Eye (tissue), 1 donor: ENCODE measurements at places on chromosomes 4 and X.

DNA sequence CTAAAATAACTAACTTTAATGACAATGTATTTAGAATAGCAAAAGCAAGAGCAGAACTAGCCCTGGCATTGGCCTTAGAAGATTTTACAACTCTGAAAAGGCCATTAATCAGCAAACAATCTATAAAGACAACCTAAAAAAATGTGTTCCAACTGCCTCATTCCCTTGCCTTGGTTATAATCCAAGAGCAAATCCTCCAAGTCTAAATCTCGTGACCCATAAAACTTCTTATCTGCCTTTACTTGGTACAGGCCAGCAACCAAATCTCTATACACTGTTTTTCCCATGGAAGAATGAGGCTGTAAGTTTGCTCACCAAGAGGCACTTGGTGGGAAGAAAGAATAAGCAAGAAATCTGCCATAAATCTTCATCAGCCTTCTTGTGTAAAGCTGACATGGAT lies 175.3 kb upstream of the MID1 start:
- no peak for DNase-seq

DNA sequence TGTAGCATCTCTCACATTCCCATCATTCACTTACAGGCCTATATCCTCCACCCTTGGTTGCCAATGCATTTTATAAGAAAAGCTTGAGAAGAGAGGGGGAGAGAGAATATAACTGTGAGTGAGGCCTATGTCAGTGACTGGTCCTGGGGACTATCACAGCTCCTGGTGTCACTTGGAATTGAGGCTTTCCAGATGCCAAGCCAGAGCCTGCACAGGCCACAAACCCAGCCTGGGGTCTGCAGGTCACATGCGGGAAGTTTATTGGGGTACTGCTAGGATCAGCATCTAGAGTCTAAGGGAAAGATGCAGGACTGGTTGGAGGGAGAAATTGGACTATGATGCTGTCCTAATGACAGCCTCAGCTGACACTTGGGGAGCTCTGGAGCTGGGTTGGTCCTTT lies 47.6 kb downstream of the RTL5 start:
- no peak for DNase-seq

DNA sequence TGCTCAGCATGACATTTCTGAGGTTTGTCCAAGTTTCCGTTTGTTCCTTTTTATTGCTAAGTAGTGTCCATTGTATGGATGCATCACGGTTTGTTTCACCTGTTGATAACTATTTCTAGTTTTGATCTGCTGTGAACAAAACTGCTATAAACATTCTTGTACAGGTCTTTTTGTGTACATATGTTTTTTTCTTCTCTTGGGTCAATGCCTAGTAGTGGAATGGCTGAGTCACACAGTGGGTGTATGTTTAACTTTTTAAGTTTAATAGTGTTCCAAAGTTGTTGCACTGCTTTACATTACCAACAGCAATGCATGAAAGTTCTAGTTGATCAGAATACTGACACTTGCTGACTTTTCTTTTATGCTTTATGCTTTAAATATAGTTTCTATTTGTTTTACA lies 76.7 kb downstream of the MAOB start:
- no peak for DNase-seq

GRCh38 chrX:95059909-95060308 lies 1385.9 kb downstream of the FAM133A start:
- no peak for DNase-seq

DNA sequence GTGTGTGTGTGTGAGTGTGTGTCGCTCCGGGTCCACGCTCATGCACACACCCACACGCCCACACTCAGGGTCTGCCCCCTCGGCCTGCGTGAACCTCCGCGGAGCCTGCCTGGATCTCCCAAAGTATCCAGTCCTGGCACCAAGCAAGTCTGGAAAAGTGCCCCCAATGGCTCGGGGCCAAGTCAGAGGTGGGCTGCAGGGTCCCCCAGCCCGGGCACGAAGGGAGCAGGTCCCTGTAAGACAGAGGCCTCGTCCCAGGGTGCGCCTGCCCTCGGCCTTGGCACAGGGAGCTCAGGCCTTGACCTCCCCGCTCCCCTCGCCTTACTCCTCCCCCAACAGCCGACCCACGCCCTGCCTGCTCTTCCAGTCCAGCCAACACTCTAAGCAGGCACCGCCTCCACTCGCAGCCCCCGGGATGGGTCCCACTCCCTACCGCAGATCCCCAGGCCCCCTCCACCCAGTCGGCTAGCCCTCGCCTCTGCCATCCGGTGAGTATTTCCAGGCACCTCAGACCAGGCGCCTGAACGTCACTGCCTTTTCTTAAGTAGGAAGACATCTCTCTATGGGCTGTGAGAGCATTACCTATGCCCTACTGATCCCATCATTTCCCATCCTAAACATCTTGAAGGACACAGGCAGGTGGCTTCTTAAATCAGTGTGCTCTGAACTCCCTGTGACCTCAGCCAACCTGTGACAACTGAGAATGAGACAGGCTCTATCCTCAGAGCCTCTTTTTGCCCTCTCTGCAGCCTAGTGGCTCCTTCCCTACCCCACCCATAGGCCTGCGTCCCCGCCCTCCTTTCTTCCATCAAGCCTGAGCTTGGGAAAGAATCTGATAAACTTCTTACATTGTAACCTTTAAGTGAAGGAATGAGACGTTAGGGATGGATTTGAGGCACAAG lies 704 bp downstream of the FAM114A1 start:
- peak; percentile 70 for DNase-seq

- no peak for DNase-seq
Measured at GRCh38 chr4:89048906-89049601, 7.9 kb downstream of the FAM13A start.

DNA sequence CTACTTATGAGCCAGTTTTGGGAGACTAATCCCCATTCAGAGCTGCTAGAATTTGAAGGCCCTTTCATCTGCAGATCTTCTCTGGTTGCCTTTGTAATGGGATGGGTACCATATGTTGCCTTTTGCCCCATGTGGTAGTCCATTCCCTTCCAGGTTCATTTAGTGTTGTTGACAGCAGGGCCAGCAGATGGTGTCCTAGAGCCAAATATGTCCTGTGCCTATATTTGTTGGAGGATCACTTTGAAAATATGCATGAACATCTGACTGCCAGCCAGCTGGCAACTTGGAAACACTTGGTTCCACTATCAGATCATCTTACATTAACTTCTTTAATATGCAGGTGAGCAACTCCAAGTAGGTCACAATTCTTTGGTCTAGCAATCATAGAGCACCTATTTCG lies 30.4 kb downstream of the CFAP299 start:
- peak; percentile 85 for DNase-seq

GRCh38 chr4:9979101-9979701 lies 42.1 kb downstream of the SLC2A9 start:
- DNase-seq = peak; percentile 17

DNA sequence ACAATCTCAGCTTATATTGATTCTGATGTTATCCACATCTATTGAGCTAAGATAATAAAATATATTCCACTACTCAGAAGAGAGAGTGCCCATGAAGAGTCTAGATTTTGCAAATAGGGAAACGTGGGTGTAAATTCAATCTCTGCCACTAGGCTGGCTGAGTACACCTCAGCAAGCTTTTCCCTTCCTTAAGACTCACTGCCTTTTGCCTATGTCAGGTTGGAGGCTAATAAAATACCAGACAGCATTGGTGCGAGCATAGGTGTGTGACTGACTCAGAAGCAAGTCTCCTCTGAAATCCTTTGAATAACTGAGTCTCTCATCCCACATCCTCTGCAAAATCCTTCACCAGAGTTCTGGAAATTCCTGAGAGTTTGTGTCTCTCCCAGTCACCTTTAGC lies 405.4 kb upstream of the CPEB2 start:
- no peak for DNase-seq

- no peak for DNase-seq
Measured at GRCh38 chr4:72394012-72394663, 174.9 kb downstream of the ADAMTS3 start.

DNA sequence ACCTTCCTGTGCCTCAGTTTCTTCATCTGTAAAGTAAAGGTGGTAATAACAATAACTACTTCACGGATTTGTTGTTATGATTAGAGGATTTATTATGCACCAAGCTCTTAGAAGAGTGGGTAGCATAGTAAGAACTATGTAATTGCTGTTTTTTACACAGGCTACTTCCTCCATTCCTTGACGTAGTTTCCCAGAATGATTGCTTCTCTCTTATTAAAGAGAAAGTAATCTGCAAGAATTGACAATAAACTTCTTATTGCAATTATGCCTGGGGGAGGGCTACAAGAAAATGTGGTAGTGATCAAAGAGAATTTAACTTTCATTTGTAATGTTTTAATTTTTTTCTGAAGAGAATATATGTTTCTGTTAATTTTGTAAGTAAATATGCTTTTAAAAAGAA lies 238.7 kb downstream of the GASK1B start:
- no peak for DNase-seq

GRCh38 chr4:169741569-169741968 lies 16.2 kb downstream of the HPF1 start:
- DNase-seq = no peak

DNA sequence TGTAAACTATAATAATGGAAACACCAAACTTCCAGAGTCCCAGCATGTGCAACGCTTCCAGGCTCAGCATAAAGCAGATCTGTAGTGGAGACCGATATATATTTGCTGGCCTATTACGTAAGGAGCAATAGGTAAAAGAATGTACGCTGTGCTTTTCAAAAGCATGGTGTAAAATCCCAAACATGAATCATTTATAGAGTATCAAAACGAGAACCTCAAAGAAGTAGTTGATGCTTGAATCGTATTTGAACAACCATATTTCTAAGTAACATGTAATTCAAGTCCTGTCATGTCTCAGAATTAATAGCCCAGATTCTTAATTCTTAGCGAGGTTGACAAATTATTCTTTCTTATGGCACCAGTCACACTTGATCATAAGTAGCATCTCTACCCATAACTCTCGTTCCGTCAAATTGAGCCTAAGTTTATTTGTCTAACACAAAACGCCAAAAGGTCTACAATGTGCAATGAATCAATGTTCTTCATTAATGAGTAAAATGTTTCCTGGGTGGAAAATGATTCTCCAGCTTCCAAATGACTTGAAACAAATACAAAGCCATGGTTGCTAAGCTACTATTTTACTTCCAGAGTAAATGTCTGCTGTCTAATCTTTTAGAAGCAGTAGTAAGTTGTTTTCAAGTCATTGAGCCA lies 811.5 kb upstream of the FRG1 start:
- DNase-seq = peak; percentile 12

- peak; percentile 89 for DNase-seq
Measured at GRCh38 chr4:94757192-94758140, at the start of gene BMPR1B. Gene BMPR1B, plus strand, starts transcription at chr4:94757955. Its CDS starts 346,470 bp downstream, at chr4:95104425.

- no peak for DNase-seq
Measured at GRCh38 chr4:110202024-110202423, 3.6 kb upstream of the ELOVL6 start.

DNA sequence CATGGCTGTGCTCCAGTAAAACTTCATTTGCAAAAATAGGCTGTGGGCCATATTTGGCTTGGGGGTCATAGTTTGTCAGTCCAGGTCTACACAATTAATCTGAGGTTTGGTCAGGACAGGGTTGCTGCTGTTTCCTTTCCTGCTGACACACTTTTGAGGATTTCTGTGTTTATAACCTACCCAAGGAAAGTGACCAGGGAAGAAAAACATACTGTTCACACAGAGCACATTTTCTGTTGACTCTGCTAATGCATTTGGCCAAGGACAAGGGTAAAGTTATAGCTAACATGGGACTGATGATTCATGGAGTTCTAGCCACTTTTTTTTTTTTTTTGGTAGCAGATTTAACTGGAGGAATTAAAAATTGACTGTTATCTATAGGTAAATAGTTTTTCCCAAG lies 43.9 kb upstream of the GEMIN8 start:
- no peak for DNase-seq

GRCh38 chrX:153476666-153477363 lies 6.4 kb upstream of the HAUS7 start:
- DNase-seq = peak; percentile 66

DNA sequence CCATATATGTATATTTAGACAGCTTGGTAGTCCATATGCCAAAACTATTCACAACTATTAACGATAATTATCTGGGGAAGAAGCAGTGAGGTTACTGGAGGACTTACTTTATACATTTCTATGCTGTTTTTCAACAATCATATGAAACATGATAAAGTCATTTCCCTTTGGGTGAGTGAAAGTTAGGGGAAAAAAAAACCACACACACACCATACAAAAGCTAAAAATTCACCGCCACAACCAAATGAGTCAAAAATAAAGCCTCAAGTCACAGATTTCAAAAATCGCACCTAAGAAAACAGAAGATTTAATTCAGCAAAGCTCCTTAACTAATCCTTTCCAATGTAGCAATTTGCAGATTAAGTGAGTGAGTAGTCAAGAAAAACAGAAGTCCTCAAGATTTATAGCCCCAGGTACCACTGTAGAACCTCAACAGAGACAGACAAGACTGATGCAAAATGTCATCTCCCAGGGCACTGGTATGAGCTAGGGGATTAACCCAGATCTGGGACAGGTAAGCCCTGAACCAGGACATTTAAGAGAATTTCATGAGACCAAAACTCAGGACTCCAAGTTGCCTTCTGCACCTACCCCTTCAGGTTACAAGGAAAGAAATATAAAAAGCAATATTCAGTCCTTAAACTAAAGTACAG lies 35.1 kb downstream of the SYTL4 start:
- no peak for DNase-seq

DNA sequence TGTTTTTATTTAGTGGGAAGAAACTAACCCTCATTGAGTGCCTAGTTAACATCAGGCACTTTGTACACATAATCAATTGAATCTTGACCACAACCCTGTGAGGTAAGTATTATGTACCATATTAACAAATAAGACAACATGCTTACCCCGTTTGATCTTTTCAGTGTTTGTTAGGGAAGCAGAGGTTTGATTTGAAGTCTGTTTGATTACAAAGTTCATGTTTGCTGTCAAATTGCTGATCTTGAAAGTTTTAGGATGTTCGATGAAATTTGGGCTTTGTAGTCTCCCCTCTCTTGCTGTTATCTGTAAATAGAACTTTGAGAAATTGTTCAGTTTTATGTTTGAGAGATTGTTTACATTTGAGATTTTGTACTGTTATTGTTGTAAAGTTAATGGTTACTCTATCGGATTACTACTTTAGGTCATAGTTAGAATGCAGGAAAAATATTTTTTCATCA lies 13.4 kb upstream of the ADH4 start:
- no peak for DNase-seq

- DNase-seq = peak; percentile 6
Measured at GRCh38 chr4:109648266-109648996, 54.8 kb downstream of the CASP6 start.

GRCh38 chrX:46611658-46612362 lies 38.2 kb downstream of the CHST7 start:
- DNase-seq = no peak

GRCh38 chr4:24042094-24042493 lies 152.2 kb upstream of the PPARGC1A start:
- no peak for DNase-seq

DNA sequence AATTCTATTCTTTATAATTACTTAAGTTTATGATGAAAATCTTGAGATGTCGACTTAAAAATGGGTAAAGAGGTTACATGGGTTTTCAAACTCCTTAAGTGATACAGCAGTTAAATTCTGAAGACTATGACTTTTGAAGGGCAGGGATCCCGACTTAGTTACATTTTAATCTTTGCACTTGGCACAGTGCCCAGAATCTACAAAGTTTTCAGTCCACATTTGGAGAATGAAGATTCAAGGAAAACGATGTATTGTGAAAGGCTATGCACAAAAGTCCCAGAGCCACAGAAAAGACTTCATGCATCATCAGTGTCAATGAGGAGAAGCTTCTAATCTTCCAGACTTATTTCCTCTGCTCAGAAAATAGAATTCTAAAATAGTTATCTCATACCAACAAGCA lies 36.3 kb upstream of the GRPR start:
- no peak for DNase-seq
